ENCODE measurements at places on chromosomes 2 and 18.

- DNase-seq: no peak
Measured at GRCh38 chr2:216086207-216086893, 4.6 kb downstream of the TMEM169 start.

DNA sequence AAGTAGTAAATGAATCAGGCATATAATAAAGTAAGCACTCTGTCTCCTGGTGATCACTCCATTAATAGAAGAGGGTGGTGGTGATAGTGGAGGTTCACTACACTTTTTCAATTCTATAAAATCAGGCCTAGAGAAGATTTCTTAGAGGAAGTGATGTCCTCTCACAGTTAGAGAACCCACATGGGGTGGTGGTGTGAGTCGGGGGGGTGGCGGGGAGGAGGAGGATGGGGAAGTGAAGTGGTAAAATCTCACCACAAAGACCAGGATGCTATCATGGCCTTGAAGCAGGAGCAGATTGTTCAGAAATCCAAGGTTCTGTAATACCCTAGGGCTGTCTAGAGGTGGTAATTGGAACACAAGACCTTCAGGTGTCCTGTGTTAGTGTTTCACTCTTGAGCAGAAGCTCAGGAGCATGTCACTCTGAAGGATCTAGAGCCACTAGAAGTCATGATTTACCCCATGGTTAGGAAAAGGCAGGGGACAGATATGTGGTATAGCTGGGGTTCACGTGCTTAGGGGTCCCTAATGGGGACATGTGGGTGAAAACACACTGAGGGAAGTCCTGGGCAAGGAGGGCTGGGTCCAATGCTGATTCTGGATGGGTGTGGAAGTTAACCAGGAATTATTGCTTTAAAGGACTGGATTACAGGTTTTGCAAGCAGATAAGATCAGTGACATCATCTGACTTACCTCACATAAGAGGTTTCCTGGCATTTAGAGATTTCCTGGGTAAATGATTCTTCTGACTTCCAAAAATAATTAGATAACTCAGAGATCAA is 31.0 kb downstream of the RNF125 start:
- DNase-seq: peak; percentile 25

DNA sequence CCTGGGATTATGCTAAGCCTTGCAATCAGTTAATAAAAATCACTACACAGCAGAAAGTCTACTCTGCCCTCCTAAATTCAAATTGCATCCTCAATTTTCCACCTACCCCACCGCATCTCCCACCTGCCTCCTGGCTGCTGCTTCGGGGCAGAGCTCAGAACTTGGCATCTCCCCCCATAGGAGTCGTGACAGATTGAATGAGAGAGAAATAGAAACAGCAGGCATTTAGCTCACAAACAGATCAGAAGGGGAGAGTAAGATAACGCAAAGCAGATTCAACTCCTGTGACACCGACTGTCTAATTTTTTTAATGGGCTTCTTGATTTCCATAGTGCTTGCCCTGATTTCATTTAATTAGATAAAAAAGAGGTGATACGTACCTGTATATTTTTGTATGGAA is 24.7 kb upstream of the LRRC30 start:
- no peak for DNase-seq

GRCh38 chr2:204312105-204312504 is 233.2 kb upstream of the PARD3B start:
- no peak for DNase-seq

- DNase-seq: no peak
Measured at GRCh38 chr2:68839260-68839833, 31.9 kb downstream of the BMP10 start.

DNA sequence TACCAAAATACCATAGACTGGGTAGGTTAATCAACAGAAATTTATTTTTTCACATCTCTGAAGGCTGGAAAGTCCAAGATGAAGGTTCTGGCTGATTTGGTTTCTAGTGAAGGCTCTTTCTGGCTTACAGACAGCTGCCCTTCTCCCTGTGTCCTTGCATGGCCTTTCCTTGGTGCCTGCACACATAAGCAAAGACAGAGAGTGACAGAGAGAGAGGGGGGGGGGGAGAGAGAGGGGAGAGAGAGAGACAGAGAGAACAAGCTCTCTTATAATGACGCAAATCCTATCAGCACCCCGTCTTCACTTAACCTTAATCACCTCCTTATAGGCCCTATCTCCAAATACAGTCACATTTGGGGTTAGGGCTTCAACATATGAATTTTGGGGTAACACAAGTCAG is 53.9 kb downstream of the INO80C start:
- DNase-seq: no peak

DNA sequence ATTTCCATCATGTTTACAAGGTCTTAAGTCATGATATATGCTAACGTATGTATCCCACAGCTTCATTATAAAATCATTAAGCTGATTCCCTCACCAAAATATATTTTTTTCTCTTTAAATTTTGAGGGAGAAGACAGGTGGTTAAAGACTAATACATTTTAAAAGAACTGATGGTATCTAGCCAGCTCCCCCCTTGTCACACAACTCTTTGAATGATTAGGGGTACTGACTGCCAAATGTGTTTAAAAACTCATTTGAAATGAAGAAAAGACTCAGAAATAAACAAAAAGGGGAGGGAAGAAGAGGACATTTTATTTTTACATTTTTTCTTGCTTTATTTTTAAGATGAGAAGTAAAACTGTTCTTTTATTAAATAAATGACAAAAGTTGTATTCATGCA is 805.3 kb downstream of the SATB2 start:
- DNase-seq: no peak

DNA sequence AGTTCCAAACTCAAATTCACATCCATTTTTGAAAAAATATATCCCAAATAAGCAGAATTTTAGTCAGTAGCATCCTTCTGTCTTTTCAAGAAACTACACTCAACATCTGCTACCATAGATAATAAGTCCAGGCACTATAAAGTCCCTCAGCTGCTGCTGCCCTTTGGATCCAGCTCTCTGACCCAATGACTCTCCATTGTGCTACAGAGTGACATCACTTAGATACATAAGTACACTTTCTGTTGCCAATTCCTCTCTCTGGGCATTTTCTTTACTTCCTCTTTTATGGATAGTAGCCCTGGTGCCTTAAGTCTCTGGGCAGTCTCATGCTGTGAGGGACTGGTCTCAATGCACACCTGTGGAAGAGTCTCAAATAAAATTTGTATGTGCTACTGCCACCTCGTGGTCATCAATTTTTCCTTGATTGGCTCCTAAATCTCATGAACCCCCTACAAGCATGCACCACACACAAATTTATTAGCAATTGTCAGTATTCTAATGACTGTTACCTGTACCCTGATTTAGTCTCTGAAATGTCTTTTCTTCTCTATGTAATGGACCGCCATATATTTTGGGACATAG is 219.2 kb downstream of the LRP1B start:
- no peak for DNase-seq

DNA sequence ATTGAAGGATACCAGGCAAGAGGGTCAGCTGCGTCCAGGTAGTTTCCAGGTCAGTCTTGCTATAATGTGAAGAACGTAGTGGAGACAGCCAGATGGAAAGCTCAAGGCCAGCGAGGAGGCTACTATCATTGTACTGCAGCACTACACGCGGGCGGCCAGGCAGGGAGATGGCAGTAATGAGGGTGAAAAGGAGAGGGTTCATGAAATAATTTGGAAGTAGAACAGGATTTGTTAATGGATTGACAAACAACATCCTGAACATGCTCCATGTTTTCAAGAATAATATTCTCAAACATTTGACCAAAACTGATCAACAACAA is 17.1 kb downstream of the SPIRE1 start:
- no peak for DNase-seq

GRCh38 chr2:215870088-215870490 is 143.3 kb downstream of the MREG start:
- DNase-seq: no peak

DNA sequence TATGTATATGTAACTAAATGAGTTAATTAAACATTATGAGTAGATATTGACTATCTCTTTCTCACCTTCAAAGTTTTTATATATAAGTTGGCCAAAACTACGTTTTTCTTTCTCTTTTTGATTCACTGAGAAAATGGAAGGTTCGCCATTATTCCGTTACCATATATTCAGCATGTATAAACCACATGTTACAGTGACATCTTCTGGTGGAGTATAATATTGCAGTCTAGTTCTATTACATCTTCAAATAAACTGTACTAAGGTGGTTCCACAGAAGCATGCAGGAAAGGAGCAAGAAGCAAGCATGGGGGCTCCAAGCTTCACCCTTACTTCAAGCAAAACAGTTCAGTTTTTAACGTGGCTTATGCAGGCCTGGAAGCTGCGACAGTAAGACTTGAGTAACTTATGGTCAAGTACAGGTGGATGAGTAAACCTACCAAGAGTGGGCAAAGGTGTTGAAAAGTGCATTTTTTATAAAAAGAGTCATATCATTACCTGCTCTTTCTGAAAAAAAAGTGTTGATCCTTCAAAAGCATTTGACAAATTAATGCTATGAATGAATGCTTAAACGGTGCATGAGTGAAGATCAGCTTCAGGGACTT is 129.8 kb upstream of the RAB6C start:
- DNase-seq: no peak

DNA sequence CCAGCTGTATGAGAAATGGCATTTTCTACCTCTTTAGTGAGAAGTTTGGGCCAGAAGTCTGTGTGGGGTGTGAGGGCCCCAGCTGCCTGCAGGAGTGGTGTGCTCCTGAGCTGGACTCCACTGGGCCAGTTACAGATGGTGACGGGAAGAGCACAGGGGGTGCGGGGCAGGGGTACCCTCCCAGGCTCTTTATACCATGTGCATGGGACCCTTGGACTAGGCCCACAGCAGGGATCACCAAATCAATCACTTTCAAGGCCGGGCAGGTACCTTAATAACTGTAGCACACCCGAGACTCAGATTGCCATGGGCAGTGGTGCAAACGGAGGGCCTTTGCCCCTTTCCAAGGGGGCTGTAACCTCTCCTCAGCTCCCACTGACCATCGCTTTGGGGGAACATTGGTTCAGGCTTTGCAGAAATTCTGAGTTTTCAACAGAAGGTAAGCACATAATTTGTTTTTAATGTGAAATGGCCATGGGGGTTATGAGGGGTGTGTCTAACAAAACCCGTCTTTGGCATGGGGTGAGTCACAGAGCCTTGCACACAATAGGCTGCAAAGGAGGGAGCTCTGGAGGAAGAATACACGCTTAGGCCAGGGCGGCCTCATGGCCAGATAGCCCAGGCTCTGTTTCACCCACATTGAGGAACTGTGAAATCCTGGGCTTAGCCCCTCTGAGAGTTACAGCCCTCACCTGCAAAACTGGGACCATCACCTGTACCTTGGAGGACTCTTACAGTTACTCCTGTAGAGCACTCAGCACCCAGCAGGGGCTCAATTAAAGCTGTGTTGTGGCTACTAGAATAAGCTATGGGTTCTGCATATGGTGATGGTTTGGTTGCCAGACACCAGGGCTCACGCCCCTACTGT is 141.0 kb upstream of the BCL2L11 start:
- no peak for DNase-seq

- DNase-seq: no peak
Measured at GRCh38 chr2:58046335-58046584, 346 bp upstream of the VRK2 start.

- DNase-seq: no peak
Measured at GRCh38 chr2:240728827-240729226, 37.2 kb downstream of the AQP12A start.

DNA sequence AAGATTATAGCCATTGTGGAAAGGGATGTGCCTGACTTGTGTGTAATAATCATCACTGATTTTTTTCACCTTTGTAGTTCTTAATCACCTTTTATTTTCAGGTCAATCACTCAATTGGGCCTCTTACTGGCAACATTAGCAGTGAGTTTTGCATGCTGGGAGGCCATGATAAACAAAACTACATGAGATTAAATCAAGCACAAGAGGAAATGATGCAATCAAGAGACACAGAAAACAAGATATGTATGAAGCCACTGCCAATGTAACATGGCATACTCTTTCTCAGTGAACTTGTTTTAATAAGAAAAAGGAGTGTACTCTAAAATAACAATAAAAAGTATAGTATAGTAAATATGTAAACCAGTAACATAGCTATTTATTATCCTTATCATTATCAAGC is 69.9 kb upstream of the FSIP2 start:
- no peak for DNase-seq

GRCh38 chr18:9810299-9810698 is 75.5 kb upstream of the TXNDC2 start:
- no peak for DNase-seq

- no peak for DNase-seq
Measured at GRCh38 chr18:6610466-6610865, 119.0 kb upstream of the ARHGAP28 start.

DNA sequence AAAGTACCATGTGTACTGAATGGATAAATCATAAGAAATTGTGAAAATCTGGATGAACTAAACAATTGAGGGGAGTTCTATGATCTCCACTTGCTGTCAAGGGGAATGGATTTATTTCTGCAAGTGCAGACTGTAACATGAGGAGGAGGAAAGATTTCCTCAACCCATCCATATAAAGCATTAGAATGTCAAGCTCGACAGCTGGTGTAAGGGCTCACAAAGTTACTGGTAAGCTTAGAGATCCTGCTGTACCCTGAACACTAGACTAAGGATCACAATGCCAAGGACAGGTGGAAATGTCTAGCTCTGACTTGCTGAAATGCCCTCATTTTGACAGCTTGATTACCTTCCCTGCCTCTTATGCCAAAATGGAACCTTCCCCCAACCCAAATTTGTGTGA is 125.3 kb downstream of the TCF4 start:
- DNase-seq: no peak

- no peak for DNase-seq
Measured at GRCh38 chr2:101241158-101241557, 11.5 kb upstream of the CNOT11 start.

- DNase-seq: no peak
Measured at GRCh38 chr18:75131381-75132000, 77.4 kb downstream of the PTGR3 start.

DNA sequence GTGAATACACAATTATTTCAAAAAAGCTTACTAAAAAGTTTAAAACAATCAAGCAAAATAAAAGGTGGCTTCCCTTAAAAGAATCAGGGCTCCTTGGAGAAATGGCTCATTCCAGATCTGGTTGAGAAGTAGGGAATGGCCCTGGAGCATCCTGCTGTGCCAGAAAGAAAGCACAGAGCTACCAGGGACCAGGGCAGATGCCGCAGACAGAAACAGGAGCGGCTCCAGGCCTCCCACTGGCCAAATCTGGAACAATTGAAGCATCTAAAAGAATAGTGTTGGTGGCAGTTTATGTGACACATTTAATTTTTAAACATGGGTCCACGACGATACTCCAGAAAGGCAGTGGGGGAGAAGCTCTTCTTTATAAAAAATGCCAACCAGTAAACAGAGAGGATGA is 75.5 kb downstream of the GBX2 start:
- DNase-seq: no peak

All from stimulated activated CD8-positive, alpha-beta memory T cell treated with anti-CD3 and anti-CD28 coated beads, Interleukin-4, amount 100 ng/mL, for 1 hour (primary cell).